Activated CD4-positive, alpha-beta T cell treated with anti-CD3 and anti-CD28 coated beads, Interleukin-2, amount 50 U/mL, for 48 hours (primary cell): ENCODE measurements at places on chromosomes 4 and X.

- peak; percentile 49 for DNase-seq
Measured at GRCh38 chrX:19739683-19740082, 147.7 kb downstream of the SH3KBP1 start.

DNA sequence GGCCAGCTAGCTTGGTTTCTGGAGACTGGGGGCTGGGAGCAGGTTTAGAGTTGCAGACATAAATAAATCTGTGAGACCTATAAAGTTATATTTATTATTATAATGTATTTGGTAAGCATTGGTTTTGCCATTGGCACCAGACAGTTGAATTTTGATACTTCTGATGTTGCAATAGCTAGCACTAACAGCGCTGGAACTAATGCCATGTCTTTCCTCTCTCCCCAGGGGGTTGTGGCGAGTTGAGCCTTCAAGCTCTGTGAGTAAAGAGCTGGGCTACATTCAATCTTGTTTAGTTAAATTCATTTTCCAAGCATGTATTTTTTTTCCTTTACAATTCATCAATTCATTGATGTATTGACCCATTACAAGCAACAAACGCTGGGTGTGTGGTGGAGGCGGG is 358.7 kb upstream of the NR3C2 start:
- DNase-seq, result no peak

GRCh38 chr4:101020956-101021355 is 326.4 kb downstream of the PPP3CA start:
- DNase-seq, result no peak

DNA sequence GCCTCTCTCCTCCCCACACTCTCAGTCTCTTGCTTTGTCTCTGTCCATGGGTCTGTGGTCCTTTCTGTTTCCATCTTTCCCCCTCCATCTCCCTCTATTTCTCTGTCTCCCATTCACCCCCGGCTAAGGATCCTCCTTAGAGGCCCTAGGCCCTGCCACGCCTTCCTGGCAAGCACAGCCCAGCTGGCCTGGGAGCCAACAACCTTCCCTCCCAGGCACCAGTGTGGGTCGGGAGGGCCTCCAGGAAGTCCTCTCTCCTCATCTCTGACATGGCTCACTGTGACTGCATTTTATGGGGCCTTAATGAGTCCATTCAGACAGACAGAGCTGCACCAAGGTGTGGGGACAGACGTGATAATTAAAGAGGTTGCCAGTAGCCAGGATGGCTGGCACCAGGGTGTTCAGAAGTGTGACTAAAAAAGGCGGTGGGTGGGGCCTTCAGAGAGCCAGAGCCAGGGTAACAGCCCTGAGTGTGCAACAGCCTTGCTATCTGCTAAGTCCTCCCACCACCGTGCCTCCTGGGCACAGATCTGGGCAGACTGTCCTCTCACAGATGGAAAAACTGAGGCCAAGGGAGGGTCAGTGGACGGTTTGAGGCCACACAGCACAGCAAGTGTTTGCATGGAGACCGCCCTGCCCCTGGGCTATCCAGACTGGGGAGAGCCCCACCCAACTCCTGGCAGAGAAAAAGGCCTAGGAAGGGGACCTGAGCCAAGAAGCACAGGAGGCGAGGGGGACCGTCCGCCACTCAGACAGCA is 31.5 kb downstream of the BLOC1S4 start:
- DNase-seq, result no peak

- DNase-seq, result no peak
Measured at GRCh38 chr4:14615671-14616070, 386.6 kb upstream of the CPEB2 start.

DNA sequence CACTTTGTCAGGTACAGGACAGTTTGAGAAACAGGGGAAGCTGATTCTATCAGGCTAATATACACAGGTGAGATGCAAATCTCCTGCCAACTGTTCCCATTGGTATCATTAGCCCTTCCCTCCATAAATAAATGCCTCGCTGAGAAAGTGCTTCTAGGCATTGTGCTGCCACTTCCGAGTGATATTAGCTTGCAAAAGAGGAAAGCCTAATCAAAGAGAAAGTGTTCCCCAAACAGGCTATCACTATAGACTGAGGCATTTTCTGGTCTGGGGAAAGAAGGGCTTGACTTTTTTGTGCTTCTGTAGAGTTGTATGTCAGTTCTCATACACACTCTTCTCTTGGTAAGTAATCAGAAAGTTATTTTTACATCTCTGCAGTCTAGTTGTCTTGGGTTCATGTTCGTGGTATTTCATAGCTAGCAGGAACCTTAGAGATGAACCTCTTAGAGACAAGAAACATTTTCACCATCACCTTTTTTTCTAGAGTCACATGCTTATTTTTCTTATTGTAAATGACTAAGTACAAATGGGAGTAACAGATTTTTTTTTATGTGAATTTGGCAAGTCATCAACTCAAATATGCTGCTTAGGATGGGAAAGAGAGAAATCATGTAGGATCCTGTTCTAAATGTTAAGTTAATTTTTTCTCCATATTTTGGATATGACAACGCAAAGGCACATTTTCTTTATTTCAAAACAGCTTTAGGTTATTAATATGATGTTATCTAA is 1009.8 kb downstream of the ADGRL3 start:
- DNase-seq, result no peak

DNA sequence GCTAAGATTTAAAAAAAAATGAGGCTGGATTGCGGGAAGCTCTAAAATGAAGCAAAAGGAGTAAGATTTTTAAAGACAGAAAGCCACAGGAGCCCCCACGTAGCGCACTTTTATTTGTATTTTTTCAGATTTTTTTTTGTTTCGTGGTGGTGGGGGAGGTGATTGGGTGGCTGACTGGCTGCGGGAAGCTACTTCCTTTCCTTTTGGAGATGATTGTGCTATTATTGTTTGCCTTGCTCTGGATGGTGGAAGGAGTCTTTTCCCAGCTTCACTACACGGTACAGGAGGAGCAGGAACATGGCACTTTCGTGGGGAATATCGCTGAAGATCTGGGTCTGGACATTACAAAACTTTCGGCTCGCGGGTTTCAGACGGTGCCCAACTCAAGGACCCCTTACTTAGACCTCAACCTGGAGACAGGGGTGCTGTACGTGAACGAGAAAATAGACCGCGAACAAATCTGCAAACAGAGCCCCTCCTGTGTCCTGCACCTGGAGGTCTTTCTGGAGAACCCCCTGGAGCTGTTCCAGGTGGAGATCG is 908 bp downstream of the PCDH10 start:
- peak; percentile 1 for DNase-seq

GRCh38 chr4:129994715-129995114 is 898.8 kb downstream of the C4orf33 start:
- DNase-seq, result no peak

GRCh38 chr4:172813359-172813923 is 355.2 kb upstream of the GALNT7 start:
- no peak for DNase-seq

GRCh38 chr4:176631611-176632010 is 161.1 kb downstream of the VEGFC start:
- no peak for DNase-seq

DNA sequence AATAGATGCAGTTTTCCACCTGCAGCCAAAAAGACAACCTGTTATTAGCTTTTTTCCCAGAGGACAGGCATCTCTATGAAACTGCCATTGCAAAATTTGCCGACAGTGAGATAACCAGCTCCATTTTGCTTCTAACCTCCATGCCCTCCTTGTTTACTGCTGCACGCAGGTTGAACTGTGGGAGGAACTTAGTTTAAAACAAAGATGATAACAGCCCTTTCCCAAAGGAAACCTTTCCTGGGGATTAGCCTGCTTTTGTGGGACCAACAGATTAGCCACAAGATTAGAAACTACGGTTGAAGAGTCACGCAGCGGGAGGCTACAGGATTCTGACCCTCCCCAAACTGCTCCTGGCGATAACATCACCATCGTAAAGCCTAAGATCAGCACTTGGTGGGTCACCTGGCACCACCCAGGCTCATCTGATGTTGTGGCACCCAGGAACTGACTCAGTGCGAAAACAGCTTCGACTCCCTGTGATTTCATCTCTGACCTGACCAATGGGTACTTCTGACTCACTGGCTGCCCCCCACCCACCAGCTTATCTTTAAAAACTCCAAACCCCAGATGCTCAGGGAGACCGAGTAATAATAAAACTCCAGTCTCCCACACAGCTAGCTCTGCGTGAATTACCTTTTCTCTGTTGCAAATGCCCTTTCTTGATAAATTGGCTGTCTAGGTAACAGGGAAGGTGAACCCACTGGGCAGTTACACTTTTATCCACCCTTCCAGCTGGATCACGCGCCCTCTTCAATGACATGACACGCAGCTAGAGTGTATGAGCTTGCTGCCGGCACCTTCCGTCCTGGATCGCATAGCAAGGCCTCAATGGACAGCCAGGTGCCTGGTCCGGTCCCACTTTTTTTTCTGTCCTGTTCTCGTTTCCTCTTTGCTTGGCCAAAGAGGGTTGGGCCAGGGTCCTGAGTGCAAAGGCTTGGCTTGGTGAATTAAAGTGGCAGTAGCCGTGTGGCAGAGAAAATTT is 27.2 kb downstream of the NOP14 start:
- peak; percentile 88 for DNase-seq

GRCh38 chrX:12159799-12160198 is 21.5 kb downstream of the FRMPD4 start:
- no peak for DNase-seq

GRCh38 chr4:46667790-46668189 is 241.3 kb downstream of the COX7B2 start:
- no peak for DNase-seq

- no peak for DNase-seq
Measured at GRCh38 chr4:126969360-126970235, 663.2 kb upstream of the INTU start.

GRCh38 chrX:85516131-85516530 is 136.7 kb upstream of the POF1B start:
- DNase-seq, result no peak

GRCh38 chrX:10457092-10457491 is 163.3 kb downstream of the MID1 start:
- no peak for DNase-seq

DNA sequence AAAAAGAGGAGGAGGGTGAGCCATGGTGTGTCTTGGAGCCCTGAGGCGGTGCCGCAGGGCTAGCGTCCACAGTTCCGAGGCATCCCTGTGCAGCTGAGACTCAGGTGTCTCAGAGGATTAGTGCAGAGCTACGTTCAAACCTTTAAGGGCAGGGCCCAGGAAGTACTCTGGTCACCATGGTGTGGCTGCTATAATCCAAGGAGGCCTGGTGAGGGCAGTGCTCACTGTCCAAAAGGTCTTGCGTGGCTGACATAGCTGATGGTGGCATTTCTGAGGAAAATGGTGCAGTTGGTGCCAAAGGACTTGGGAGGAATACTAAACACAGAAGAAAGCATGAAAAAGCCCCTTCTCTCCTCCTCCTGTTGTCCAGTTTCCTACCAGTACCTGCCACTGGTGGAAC is 146.9 kb downstream of the DCHS2 start:
- DNase-seq, result no peak

DNA sequence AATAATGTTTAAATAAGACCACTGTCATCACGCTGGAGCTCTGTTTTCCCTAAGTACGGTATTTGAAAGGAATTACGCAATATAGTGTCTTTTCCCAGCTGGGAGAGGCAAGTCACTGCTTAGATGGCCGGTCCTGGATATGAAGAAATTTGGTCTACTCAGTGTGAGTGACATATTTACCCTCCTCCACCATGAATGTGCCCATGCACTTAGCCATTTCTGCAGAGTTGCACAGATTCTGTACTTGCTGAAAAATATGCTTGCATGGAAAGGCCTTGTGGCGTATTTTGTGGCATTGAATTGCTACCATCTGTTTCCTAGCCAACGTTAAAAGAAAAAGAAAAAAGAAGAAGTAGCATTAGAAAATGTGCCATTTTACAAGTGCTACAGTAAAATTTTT is 73.1 kb downstream of the ADGRL3 start:
- DNase-seq, result no peak

DNA sequence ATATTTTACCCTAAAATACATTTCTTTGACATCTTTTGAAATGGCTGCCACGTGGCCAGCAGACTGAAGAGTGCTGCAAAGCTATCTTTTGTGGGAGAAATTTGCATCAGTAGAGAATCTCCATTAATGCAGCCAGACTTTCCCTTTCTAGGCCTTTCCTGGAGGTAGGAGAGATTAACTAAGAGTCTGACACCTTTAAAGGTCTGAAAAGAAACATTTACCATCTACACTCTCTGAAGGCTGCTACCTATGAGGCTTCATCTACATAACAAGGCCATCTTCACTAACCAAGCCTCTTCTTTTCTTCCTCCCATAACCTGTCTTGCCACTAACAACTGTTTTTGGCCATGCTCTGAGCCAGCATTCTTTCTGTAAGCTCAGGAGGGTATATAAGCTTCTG is 17.8 kb upstream of the SPRY1 start:
- DNase-seq, result no peak

DNA sequence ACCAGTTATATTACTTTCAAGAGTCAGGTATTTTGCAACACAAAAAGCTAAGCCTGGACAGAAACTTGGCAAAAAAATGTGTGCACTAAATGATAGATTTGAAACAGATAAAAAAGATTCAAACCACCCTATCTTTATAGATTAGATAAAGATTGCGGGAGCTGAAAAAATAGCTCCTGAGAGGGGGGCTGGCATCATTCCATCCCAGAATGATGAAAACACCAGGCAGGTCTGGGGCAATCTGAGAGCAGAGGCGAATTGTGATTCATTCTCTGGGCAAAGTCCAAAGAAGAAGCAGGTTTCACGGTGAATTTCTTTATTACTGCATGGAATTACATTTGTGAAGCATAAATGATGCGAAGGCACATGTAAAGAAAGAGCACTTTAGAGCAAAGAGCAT is 168.5 kb upstream of the DMD start:
- no peak for DNase-seq

DNA sequence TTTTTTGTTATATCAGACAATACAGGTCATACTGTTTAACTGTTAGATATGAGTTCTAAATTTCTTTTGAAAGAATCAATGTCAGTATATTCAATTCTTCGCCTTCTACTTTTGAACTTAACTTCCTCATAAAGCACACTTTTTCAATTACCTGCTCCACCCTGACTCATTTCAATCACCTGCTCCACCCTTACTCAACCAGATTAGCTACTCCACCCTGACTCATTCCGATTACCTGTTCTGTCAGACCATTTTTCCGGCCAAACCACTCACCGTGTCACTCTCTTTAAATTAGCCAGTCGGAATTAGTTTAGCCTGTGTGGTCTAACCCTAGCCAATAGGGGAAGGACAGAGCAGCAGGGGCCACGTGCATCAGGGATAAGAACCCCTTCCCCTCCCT is 751.8 kb upstream of the POU3F4 start:
- DNase-seq, result no peak

DNA sequence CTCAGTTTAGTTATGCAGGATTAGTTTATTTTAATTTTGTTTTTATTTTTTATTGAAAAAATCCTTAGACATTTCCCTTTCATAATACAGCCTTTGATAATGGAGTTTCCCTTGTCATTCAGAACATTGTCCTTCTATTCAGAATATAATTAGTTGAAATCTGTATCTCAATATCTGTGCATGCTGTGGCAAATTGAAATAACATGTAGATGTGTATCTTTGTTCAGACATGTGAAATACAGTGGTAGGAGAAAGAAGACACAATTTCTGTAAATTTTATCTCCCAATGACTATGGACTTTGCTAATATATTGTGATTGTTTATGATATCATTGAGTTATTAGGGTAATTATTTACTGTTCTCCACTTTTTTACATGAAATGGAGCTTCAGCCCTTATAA is 353.9 kb downstream of the GRID2 start:
- no peak for DNase-seq

GRCh38 chr4:148112231-148112982 is 329.8 kb downstream of the NR3C2 start:
- no peak for DNase-seq

- no peak for DNase-seq
Measured at GRCh38 chr4:80931631-80932081, 98.9 kb upstream of the BMP3 start.

- no peak for DNase-seq
Measured at GRCh38 chr4:11900359-11900758, 471.7 kb upstream of the HS3ST1 start.

GRCh38 chr4:88264336-88264735 is 20.0 kb downstream of the PPM1K start:
- no peak for DNase-seq
